ENCODE measurements at places on chromosomes 12 and 14. TPM values are rescaled to one million over a fixed set of nuclear protein-coding genes. Genes with fewer than 3 reads are reported as not detected.

Gene C12orf54
- total RNA-seq, result not detected

Gene RASSF9
- 1.6 TPM for total RNA-seq

Gene SLC7A8
- total RNA-seq, result 4.3 TPM

Gene SLC17A8
- total RNA-seq, result not detected

Gene CLEC4D
- total RNA-seq, result not detected

Gene CCDC38
- not detected for total RNA-seq

Gene VAMP1
- 5.2 TPM for total RNA-seq

Gene NRIP2
- total RNA-seq, result under 0.01 TPM

Gene AICDA
- total RNA-seq, result not detected

Gene MMP19
- 20.8 TPM for total RNA-seq

Gene PRB2
- total RNA-seq, result not detected

Gene RFX4
- not detected for total RNA-seq

Gene MGAT2
- total RNA-seq, result 43.2 TPM

Gene HPD
- 4.9 TPM for total RNA-seq

Gene ANKRD52
- total RNA-seq, result 15.3 TPM

Gene CLEC1B
- total RNA-seq, result not detected

Gene NOXRED1
- not detected for total RNA-seq

Gene CLEC4C
- not detected for total RNA-seq

Gene NAB2
- total RNA-seq, result 61.9 TPM

Gene SDR9C7
- total RNA-seq, result not detected

Gene RHNO1
- total RNA-seq, result 9.2 TPM

Gene MYF5
- not detected for total RNA-seq

Gene WASHC4
- total RNA-seq, result 37.7 TPM

Gene E2F7
- total RNA-seq, result 0.47 TPM

Gene SLC8A3
- not detected for total RNA-seq

Gene FSCB
- total RNA-seq, result not detected

Gene ARHGAP9
- total RNA-seq, result not detected

Gene ACSS3
- 8.8 TPM for total RNA-seq

Gene PRPH
- not detected for total RNA-seq

Gene VSIG10
- 8.8 TPM for total RNA-seq

Gene DTX3
- 6.6 TPM for total RNA-seq

Gene GDF11
- 7.9 TPM for total RNA-seq

Gene NRXN3
- 2.2 TPM for total RNA-seq

Gene ADAM21
- total RNA-seq, result under 0.01 TPM

Gene IQSEC3
- 0.09 TPM for total RNA-seq

Gene TAS2R9
- not detected for total RNA-seq

Gene CDC42BPB
- 62.5 TPM for total RNA-seq

Gene INSM2
- total RNA-seq, result not detected

Gene YARS2
- total RNA-seq, result 19.7 TPM

Gene PLEK2
- 2.6 TPM for total RNA-seq

Gene KCNH3
- total RNA-seq, result not detected

Gene ADAMTS20
- not detected for total RNA-seq

Gene ZC2HC1C
- total RNA-seq, result 2.5 TPM

Gene NTS
- total RNA-seq, result not detected

Data from pericardium fibroblast (primary cell).